ENCODE measurements at places on chromosomes 5 and 9.

DNA sequence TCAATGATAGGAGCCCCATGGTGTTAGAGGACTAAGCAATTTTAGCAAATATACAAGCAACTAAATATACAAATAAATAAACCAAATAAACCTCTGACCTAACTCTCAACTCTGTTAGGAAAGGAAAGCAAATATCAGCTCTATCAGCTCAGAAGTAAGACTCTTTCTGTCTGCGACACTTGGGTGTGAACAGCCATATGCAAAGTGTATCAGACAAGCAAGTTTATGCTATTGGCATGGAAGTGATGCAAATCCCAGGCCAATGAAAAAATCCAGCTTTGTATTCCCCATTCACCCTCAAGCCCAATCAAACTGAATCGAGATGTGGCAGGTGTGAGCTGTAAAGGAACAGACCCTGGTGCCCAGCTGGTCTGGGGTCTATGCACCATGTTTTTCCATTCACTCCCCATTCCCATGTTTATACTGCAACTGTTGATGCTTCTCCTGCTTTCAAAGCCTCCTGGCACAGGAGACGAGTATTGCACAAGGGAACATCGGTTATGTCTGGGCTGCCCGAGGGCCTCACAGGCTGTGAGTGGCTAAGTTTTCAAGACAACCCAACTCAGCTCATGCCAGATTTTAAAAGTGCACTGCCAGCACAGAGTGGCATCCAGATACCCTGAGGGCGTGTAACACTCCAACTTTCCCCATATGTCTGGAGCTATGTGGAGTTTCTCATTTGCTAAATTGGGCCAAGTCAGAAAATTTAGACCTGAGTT lies 73.1 kb downstream of the FEM1C start:
- no peak for DNase-seq

DNA sequence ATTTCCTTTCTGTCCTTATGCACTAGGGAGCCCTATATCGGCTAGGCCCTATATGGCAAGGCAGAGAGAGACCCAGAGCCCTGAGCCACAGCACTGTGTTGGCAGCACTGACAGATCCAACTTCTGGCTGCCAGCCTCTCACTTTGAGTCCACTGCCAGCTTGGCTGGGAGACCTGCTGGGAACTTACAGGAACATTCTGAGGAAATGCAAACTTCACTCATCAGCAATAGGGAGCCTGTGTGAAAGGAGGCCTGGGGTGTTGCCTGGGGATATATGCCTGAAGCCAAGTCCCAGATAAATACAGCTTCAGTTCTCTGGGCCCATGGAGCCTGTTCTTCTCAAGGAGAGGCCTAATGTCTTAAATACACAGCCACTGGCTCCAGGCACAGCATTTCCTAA lies 78.0 kb downstream of the ADRB2 start:
- DNase-seq: no peak

GRCh38 chr9:117435630-117436261 lies 20.9 kb upstream of the ASTN2 start:
- DNase-seq: no peak

DNA sequence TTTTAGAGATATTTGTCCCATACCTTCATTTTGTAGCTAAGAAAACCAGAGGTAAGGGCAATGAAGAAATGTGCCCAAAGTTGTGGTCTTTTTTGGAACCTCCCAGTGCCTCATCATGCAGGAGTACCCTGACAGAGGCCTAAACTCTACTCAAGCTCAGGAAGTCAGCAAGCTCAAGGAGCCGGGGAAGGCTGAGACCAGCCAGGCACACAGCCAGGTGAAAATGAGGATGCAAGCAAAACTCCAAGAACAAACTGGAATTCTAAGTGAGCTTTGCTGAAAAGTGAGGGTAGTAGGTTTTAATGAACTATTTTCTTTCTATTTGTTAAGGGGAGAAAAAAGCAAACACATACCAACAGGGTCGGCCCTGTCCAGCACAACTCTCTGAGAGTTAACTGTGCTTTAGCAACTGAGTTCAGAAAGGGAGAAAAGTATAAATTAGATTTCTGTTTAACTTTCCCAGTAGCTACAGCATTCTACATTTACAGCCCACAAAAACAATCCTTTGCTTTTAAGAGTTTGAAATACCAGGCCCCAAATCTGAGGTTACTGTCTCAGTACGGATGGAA lies 146.4 kb downstream of the GNAQ start:
- DNase-seq: no peak

GRCh38 chr9:113932906-113933584 lies 56.9 kb downstream of the ZNF618 start:
- no peak for DNase-seq

GRCh38 chr9:84121991-84122523 lies 141.5 kb downstream of the RMI1 start:
- no peak for DNase-seq

- DNase-seq: no peak
Measured at GRCh38 chr5:134539732-134540131, 14.3 kb downstream of the JADE2 start.

DNA sequence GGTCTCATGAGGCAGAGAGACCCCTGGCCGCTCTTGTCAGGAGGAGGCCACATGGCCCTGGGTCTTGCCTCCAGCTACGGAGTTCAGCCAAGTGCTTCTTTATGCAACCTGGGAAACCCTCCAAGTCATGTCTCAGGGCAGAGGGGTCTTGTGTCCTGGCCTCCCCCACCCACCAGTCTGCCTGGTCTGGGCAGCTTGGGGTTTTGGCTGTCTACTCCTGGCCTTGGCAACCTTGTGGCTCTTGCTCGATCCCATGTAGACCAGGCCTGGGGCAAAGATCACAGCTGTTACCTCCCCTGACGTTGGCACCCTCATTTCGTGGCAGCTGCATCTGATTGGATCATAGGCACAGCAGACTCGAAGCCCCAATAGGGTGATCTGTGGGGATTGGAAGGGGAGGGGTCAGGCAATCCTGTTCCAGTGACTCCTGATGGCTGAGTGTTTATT lies 28.4 kb downstream of the JADE2 start:
- no peak for DNase-seq

- DNase-seq: peak; percentile 97
Measured at GRCh38 chr5:179678223-179679013, 2.4 kb downstream of the CBY3 start.

DNA sequence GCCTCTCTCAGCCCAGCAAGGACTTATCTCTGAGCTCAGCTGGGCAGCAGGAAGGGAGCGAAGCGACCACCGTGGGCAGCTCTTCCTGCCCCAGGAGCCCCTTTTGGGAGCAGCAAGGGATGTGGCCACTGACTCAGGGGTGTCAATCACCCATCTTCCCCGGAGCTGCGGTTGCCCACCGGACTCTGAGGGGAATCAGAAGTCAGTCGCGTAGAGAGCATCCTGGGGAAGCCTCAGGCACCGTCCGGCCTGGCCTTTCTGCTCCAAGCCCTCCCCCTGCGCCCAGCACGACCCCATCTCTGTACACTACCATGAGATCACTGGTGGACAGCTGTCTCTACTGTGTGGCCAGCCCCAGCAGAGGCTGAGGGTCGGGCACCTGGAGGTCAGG lies 24.6 kb downstream of the GFI1B start:
- peak; percentile 20 for DNase-seq

DNA sequence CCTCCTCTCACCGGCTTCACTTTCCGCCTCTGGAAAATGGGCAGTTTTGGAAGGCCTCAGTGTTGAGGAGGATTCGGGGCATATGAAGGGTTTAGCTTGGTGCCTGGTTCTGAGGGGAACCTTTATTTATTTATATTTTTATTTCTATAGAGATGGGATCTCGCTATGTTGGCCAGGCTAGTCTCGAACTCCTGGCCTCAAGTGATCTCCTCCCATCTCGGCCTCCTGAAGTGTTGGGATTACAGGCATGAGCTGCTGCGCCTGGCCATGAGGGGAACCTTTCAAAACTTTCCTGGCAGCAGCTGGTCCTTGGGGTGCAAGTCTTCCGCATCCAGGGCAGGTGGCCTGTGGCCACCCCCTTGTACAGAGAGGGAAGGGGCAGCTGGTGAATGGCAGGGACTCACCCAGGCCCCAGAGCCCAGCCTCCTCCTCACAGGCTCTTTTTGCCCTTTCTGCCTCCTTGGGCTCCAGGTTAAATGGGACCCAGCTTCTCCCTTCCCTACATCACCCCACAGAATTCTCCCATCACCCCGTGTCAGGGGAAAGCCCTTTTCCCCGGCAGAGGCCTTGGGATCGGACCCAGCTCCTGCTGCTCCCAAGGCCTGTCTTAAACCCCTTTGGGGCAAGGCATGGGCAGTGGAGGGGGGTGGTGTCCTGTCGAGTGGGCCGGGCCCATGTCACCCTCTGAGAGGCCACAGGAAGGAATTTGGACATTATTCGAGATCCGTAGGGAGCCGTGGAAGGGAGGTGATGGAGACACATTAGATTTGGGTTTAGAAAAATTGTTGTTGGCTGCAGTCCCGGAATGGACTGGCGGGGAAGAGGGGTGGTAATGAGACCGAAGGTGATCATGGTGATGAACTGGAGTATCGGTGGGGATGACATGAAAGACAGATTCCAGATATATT lies 5.9 kb downstream of the NCS1 start:
- DNase-seq: no peak

DNA sequence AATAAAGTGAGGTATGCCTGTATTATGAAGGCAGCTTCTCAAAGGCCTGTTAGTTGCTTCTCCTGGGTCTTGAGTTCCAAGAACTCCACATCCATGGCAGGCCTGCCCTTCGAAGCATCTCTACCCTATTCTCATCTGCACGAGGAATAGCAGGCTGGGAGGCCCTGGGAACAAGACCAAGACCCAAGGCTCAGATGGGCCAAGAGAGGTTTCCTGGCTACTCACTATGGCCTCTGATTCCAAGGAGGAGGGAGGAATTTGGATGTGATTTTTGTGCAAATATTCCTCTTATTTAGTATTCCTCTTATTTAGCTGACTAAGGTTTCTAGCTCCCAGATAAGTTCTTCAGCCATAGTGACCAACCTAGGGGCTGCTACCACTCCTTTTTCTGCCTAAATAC lies 151.3 kb downstream of the SAXO1 start:
- no peak for DNase-seq

- no peak for DNase-seq
Measured at GRCh38 chr5:73706963-73707362, 81.0 kb downstream of the ARHGEF28 start.

GRCh38 chr5:142145106-142145900 lies 36.7 kb downstream of the NDFIP1 start:
- peak; percentile 58 for DNase-seq

DNA sequence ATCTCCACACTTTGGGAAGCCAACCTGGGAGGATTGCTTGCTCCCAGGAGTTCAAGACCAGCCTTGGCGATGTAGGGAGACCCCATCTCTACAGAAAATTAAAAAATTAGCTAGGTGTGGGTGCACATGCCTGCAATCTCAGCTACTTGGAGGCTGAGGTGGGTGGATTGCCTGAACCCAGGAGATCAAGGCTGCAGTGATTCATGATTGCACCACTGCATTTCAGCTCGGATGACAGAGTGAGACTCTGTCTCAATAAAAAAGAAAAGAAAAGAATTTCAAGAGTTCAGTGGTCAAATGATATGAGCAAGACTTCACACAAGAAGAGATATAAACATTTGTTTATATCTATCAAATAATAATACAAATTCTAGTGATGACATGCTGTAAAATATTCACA lies 23.0 kb upstream of the MTAP start:
- DNase-seq: no peak

- peak; percentile 26 for DNase-seq
Measured at GRCh38 chr5:97009212-97009898, 73.5 kb downstream of the LNPEP start.

GRCh38 chr9:128081056-128081455 lies 13.0 kb downstream of the SLC25A25 start:
- no peak for DNase-seq

- DNase-seq: no peak
Measured at GRCh38 chr5:131147258-131147657, 17.8 kb downstream of the HINT1 start.

DNA sequence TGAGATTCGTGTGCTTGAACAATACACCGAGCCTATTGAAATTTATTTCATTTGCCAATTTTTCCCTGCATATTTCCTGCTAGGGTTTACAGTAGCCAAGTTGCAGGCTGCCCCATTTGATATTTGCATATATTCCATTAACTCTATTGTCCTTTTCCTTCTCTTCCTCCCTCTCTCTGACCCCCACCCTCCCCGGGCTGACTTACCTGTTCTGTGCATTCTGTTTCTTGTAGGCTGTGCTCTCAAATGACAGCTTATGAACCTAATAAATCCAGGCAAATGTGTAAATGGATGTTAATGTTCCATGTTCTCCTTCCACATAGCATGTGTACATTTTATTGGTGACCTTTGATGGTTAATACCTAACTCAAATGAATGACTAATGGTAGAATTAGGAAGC lies 1169.2 kb upstream of the WWC1 start:
- no peak for DNase-seq

- no peak for DNase-seq
Measured at GRCh38 chr5:17330386-17330785, 113.0 kb downstream of the BASP1 start.

DNA sequence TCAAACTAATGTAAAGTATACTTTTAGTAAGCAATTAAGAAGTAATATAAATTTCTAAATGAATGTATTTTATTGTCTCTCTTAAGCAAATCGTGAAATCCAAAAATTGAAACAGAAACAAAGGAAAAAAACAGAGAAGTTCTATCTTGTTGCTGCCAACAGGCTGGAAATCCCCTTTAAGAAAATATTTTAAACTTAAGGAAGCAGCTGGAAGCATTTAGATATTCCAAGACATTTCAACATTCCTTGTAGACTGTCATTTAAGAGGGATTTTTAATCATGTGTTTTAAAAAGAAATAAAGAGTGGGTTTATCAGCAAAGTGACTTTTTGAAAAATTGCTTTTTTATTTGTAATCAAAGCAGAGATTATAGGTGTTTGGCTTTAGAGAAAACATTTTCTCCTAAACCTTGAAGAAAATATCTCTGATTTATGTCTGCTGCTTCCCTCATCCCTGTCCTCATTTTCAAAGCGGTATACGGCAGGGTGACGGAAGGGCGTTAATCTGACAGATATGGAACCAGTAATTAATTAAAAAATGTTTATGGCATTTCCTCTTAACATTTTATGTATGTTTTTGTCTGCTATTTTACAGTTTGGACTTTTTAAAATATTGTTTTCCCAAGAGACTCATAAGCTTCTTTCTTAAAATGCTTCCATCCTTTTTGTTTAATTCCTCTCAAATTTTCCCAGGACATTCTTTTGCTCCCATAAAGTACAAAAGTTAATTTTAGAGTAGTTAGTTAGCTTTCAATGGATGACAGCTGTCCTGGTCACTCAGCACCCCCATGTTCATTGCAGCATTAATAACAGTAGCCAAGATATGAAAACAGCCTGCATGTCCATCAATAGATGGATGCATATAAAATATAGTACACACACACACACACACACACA lies 245.6 kb downstream of the LURAP1L start:
- DNase-seq: no peak

- no peak for DNase-seq
Measured at GRCh38 chr5:135578305-135578684, 496 bp downstream of the CXCL14 start.
